CD14-positive monocyte (primary cell): ENCODE measurements at places on chromosomes 7 and 10. TPM values are rescaled to one million over a fixed set of nuclear protein-coding genes. Genes with fewer than 3 reads are reported as not detected.
A peak's percentile ranks its signal among the peaks of the same experiment; 100 is the strongest.

GRCh38 chr7:116999311-116999710, 46.0 kb downstream of the ST7 start:
- DNase-seq = no peak

GRCh38 chr10:123618224-123618623, 47.9 kb upstream of the GPR26 start:
- no peak for DNase-seq

GRCh38 chr7:86295526-86295925, 348.2 kb upstream of the GRM3 start:
- DNase-seq = no peak

DNA sequence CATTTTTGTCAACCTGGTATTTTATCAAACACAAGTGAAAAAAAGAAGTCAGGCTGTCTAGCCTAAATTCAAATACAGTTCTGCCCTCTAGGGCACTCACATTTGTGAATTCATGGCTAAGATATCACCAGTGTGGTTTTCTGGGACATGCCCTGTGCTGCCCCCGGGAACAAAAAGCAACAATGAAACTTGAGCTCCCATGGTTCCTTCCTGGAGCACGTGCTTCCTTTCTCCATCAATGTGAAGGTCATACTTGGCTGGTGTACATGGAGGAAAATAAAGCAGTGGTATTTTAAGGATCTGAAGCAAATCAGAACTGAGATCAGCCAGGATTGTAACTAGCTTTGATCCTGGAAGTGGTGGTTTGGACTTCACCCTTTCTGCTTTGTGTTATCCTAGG, 128.9 kb upstream of the FRMD4A start:
- no peak for DNase-seq

- no peak for DNase-seq
Observed at GRCh38 chr7:1767524-1767923, 97.4 kb downstream of the ELFN1 start.

Gene MCMBP
- 96.7 TPM for polyA plus RNA-seq

DNA sequence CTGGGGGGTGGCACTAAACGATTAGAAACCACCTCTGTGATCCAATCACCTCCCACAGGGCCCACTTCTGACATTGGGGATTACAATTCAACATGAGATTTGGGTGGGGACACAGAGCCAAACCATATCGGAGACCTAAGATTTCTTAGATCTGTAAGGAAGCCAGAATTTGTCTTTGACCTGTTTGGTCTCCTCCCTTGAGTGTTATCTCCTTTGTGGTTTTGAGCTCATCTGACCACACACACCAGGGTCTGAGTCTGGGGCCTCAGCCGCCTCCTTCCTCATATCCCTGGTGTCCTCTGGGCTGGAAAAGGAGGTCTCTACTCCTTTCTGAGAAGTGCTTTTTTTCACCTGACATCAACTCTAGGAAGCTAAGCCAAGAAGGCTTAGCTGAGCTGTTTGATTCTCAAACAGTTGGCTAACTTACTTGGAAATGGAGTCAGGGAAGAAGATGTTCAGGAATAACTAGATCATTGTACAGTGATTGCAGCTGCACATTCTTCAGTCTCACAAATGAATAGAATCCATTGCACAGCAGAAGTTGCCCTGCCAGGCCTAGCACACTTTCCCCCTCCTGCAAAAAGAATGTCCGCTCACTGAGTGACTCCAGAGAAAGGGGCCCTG, 167.4 kb downstream of the ARHGAP21 start:
- DNase-seq = no peak

DNA sequence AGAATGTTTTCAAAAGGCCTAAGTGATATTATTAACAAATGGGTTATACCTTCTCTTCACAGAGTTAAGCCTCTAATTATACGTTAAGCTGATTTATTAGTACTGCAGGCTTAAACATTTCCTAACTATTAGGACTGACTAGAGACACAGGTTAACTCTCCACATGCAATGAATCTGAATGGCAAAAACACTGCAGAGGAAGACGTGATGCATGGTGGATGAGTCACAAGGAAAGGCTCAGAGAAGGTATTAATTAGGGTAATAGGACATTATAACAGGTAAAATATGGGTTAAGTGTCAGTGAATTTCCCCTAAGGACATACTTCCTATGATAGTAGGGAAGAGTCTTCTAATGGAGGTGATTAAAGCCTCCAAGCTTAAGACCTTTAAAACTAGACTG, 24.7 kb upstream of the SEM1 start:
- no peak for DNase-seq

- no peak for DNase-seq
Observed at GRCh38 chr10:1928606-1929005, 191.3 kb upstream of the ADARB2 start.

- no peak for DNase-seq
Observed at GRCh38 chr7:122652876-122653275, 46.0 kb downstream of the RNF133 start.

- DNase-seq = peak; percentile 9
Observed at GRCh38 chr10:78700413-78700812, 368.4 kb upstream of the ZMIZ1 start.
